ENCODE measurements at places on chromosomes 6 and 20. TPM values are rescaled to one million over a fixed set of nuclear protein-coding genes. Genes with fewer than 3 reads are reported as not detected.

DNA sequence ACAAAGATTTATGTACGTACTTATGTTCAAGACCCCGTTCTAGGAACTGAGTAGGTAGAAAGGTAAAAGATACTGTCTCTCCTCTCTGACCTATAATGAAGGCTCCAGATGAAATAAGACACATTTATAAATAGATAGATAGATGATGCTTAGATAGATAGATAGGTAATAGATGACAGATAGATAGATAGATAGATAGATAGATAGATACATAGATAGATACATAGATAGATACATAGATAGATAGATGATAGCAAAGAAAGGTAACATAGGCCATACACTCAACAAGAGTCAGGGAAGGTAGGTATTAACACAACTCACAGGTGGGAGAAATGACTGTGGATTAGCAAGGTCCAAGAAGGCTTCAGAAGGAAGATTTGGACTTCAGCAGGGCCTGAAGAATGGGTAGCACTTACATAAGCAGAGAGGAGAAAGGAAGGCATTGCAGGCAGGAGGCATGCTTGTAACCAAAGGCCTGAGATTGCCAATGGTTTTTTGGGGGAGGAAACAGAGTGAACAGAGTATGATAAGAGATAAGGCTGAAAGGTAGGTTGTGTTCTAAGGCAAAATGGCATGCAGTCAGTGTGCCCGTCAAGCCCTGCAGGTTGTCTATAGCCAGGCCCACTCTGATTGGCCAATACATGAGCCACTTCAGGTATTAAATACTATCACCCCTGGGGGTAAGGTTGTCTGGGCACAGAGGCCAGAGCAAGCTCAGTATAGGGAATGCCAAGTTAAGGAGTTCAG is 7.7 kb upstream of the MYB start:
- H3K4me1 ChIP-seq = peaks cover 38% of the 10 kb centered on the region
- no peak overlapping the region for H3K4me3 ChIP-seq
- H3K27me3 ChIP-seq = no peaks in the 10 kb centered on the region
- H3K27ac ChIP-seq = no peak overlapping the region
- no peaks in the 10 kb centered on the region for H3K36me3 ChIP-seq

- H3K4me3 ChIP-seq = no peak overlapping the region
- no peak overlapping the region for H3K27ac ChIP-seq
- no peaks in the 10 kb centered on the region for H3K27me3 ChIP-seq
- no peaks in the 10 kb centered on the region for H3K4me1 ChIP-seq
These were observed 49.1 kb downstream of the FAM120B start for GRCh38 chr6:170355661-170356060.

The LKAAEAR1 gene
- total RNA-seq = 0.43 TPM

The C20orf141 gene
- total RNA-seq = not detected

All from activated CD8-positive, alpha-beta T cell treated with anti-CD3 and anti-CD28 coated beads for 36 hours (primary cell).